Right lobe of liver (tissue), 6 donors: ENCODE measurements at places on chromosomes 1 and 21.
A peak's percentile ranks its signal among the peaks of the same experiment; 100 is the strongest.

DNA sequence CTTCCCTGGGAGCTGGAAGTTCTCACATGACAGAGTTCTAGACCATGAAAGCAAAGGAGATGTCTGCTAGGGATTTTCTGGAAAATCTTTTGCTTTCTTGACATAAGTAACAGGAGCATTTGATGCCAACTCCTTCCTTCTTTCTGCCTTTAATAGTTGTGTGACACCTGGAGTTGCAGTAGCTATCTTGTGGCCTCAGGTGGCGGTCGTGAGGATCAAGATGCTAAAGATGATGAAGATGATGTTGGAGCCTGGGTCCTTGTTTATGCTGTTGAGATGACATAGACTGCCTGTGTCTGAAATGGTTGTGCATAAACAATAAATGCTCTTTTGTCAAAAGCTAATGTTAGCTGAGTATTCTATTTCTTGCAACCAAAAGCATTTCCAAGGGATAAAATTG, 32.7 kb upstream of the KIRREL1 start:
- no peak for DNase-seq

DNA sequence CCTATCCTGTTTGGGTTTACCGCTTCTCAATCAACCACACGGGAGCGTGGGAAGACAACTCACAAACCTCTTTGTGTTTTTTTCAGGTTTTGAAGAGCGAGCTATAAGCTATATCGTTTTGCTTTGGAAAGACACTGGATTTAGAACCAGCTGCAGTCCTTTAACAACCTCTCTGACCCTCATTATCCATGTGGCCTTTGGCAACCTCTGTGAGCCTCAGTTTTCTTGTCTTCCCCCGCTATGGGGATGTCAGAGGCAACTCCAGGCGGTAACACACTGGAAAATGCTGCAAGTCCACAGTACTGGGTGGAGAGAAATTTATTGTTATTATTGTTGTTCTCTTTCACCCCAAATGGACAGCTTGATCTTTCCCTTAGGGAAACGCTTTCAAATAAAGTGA, 100.0 kb downstream of the ETS2 start:
- no peak for DNase-seq

DNA sequence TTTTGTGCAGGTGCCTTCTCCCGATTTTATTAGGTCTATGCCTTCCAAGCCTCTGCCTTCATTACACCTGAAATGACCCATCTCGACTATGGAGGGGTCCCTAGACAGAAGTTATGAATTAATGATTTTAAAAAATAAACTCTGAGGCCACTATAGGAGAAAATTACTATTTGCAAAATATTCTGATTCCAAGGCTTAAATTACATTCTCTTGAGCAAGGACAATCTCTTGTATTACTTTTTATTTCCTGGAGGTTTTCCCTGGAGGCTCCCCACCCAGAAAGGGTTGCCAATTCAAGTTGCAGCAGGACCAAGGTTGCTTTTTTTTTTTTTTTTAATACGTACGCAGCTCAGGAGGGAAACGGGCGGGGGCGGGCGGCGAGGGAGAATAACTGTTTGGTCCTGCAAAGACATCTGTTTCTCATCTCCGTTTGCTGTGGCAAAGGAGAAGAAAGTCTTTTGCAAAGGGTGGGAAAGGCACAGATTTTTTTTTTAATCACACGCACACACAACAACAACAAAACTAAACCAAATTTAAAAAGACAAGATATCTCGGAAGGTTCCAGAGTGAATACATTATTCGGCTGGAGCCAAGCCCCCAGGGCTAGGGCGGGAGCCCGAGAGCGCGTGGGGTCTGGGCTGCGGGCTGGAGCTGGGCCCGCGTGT, 618 bp upstream of the SERTAD4 start:
- no peak for DNase-seq

DNA sequence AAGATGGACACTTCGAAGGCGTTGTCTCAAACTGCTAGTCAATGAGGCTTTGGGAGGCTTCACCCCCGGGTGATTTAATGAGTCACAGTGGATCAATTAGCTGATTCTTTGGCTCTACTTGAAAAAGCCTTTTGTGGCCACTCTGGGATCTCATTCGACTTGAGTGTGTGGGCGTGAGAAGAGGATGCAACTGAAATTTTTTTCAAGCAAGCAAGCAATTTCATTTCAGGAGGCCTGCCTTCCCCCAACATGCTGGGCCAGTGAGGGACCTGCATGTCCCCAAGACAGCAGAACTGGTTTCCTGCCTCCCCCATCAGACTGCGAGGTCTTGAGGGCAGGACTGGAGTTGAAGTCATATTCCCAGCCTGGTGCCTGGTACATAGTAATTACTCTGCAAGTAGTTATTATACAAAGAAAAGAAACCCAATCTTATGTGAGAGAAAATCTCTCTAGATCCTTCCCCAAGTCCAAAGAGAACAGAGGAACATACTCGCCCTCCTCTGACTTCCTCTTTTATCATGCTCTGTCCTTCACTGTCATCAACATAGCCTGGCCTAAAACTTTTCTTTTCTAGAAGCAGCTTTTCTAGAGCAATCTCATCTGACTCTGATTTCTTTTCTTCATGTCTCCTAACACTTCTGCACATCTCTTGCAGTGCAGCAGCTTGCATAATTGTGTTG, 22.7 kb downstream of the SYT6 start:
- no peak for DNase-seq

GRCh38 chr1:59766227-59766855, 48.4 kb upstream of the HOOK1 start:
- no peak for DNase-seq

GRCh38 chr1:29706936-29707335, 470.6 kb downstream of the PTPRU start:
- no peak for DNase-seq

DNA sequence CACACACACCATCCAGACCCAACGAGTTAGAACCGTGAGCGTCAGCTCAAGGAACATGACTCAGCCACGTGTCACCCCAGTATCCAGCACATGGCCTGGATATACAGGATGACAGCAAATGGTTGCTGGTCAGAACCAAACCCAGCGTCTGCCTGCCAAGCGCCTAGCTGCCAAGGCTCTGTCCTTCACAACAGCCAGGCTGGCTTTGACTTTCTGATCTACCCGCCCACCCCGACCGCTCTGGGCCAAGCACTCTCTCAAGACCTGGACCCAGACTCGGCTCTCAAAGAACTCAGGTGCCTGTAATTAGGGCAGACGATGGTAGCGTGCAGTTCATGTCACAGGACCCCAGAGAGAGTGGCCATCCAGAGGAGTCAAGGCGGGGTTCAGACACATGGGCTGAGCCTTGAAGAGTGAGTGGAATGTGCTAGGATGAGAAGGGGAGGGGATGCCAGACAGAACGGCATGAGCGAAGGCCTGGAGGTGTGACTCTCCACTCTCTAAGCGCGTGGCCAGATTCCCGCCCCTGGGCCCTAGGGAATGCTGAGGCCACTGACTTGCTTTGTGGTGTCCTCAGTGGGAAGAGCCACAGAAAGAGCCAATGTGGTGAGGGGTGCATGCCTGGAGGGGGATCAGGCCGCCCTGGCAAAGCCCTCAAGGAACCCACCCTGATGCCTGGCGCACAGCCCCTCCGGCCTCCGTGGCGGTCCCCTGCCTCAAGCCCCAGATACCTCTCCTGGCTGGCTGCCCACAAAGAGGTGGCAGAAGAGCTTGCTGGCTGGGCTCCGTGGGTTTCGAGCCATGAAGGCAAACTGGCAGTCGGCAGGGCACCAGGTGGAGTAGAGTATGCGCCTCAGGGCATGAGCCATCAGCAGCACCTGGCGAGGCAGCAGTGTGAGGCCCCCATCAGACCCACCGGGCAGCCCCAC, 7.0 kb downstream of the SH2D5 start:
- DNase-seq = peak; percentile 45

GRCh38 chr1:68355614-68356013, 94.1 kb downstream of the RPE65 start:
- DNase-seq = no peak

DNA sequence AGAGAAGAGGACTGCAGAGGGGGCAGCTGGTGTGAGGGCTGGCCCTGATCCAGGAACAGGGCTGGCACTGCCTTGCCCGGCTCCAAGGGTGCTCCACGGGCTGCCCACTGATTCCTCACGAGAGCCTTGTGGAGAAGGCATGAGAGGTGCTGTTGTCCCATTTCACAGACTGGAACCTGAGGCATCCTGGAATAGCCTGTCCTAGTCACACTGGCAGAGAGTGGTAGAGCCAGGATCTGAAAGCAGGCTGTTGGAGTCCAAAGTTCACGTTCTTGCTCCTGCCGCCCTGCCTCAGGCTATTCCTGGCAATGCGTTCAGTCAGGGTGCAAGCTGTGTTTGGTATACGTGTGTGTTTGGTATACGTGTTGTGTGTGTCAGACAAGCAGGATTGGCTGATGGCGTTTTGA, 1.8 kb downstream of the RER1 start:
- DNase-seq = no peak

DNA sequence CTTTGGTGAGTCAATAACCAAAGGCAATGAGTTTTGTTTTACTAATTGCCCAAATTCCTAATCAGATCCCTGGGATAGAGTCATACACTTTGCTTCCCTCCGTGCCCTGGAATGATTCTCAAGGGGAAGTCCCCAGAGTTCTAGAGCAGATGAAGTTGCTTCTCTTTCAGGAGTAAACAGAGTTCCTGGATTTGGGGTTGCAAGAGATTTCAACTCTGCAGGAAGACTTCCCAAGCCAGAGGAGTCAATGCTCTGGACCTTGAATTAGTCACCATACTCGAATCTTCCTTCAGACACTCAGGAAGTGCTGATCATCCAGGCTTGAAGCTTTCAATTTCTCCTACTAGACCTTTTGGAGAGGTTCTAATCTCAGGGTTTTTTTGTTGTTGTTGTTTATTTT, 39.6 kb downstream of the FCER1A start:
- DNase-seq = no peak

- DNase-seq = no peak
These were observed 36.7 kb downstream of the PLPP3 start for GRCh38 chr1:56542651-56543050.

GRCh38 chr1:186152227-186152619, 222.8 kb downstream of the TPR start:
- no peak for DNase-seq

- no peak for DNase-seq
These were observed 133.1 kb downstream of the LRRC40 start for GRCh38 chr1:70072231-70072751.

DNA sequence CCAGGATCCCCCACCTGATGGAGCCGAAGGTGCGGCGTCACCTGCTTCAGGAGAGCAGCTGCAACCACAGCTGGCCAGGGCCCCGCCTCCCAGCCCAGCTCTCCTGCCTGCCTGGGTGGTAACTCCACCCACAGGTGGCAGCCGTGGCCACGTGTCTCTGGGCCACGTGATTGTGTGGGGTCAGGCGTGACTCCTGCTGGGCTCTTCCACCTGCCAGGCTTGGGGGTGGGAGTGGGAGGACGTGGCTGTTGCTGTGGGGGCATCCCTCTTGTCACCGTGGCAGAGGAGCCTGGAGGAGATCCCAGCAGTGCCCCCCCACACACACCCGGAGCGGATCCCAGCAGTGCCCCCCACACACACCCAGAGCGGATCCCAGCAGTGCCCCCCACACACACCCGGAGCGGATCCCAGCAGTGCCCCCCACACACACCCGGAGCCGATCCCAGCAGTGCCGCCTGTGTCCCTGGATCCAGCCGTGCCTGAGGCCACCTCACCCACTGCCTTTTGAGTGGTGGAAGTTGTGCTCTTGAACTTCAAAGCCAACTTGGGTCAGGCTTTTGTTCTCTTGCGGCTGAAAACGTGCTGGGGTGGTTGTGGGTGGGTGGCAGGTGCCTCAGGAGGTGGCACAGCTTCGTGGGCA, 32.2 kb downstream of the POFUT2 start:
- peak; percentile 39 for DNase-seq

- DNase-seq = no peak
These were observed 36.5 kb upstream of the USH2A start for GRCh38 chr1:216459651-216460207.

DNA sequence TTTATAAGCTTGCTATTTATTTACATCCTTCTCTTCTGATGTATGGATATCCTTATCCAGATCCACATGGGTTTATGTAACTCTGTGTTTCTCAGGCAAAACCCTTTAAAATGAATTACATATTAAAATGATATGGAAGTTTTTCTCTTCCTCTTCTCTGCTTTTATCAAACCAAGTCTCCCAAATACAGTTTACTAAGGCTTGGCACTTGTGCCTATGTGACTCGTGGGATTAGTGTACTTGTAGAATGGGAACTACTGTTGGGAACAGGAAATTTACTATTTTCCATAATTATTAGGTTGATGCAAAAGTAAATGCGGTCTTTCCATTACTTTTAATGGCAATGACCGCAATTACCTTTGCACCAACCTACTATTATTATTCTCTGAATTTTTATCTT, 14.8 kb downstream of the SIM2 start:
- no peak for DNase-seq

DNA sequence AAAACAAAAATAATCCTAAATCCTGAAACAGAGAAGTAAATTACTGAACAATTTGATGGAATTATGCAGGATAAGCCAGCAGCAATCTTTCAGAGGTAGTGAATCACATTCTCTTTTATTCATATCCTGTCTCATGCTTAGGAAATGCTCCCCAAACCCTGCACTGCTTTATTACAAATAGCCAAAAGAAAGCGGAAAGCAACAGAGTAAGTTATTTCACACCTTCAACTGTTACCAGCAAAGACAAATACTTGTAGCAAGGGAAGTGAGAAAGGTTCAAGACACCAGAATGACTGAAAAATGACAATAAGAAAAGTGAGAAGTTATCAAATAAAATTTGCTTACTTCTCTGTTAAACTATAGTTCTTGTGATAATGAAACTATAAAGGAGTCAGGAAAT, 6.2 kb downstream of the ZRANB2 start:
- no peak for DNase-seq

GRCh38 chr1:27724961-27725373, 794 bp upstream of the FAM76A start:
- DNase-seq = peak; percentile 52

DNA sequence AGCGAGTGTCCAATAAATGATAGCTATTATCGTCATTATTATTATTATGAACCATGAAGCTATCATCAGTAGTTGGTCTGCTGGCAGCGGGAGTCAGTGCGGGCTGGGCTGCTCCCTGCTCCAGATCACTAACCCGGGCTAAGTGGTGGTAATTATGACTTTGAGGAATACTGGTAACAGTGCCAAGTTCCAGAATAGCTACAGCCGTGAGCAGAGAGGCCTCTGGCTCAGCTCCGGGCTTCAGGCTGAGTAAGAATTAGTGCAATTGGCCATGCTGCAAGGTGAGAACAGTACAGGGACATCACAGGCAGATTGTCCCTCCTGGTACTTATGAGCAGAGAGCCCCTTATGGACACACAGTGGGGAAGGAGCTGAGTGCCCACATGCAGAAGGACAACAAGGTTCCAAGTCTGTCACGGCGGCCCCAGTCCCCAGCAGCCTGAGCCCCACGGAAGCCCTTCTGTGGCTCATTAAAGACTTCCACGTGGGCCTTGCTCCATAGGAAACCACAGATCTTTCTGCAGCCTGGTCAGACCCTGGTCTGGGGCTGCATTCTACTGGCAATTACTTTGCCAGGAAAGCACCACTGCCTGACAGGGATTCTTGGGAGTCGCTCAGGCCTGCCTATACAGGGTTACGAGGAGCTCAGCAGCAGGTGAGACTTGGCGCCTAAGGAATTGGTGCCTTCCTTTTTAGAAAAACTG, 235.1 kb downstream of the RRAGC start:
- no peak for DNase-seq

GRCh38 chr1:225651376-225651871, 1.5 kb downstream of the ENAH start:
- no peak for DNase-seq
